ENCODE measurements at places on chromosomes 2 and 18.

- no peak for DNase-seq
Measured at GRCh38 chr2:50719837-50720696, 311.9 kb downstream of the NRXN1 start.

DNA sequence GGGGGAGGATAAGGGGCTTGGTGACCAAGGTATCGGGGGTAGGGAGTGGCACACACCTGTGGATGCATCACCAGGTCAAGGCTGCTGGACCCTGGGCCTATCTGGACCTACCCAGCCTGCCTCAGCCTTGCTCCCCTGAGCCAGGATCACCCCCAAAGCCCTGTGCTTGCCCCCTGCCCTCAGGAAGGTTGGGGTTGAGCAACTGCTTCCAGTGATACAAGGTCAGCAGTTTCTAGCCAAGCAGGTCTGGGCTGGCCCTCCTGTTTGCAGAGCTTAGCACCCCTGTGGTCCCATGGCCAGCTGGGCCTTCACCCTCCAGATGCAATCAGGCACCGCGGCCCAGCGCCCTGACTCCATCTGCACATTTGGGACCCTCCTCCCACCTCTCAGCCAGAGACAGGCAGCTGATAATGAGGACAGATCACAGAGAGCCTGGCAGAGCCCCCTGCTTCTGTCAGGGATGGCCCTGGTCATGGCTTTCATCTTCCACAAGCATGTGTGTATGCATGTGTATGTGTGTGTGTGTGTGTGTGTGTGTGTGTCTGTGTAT, 154.6 kb downstream of the TFCP2L1 start:
- DNase-seq: no peak

GRCh38 chr2:30721241-30721640, 86.0 kb downstream of the CAPN13 start:
- DNase-seq: no peak

GRCh38 chr18:24432618-24433017, 6.1 kb downstream of the IMPACT start:
- DNase-seq: no peak

DNA sequence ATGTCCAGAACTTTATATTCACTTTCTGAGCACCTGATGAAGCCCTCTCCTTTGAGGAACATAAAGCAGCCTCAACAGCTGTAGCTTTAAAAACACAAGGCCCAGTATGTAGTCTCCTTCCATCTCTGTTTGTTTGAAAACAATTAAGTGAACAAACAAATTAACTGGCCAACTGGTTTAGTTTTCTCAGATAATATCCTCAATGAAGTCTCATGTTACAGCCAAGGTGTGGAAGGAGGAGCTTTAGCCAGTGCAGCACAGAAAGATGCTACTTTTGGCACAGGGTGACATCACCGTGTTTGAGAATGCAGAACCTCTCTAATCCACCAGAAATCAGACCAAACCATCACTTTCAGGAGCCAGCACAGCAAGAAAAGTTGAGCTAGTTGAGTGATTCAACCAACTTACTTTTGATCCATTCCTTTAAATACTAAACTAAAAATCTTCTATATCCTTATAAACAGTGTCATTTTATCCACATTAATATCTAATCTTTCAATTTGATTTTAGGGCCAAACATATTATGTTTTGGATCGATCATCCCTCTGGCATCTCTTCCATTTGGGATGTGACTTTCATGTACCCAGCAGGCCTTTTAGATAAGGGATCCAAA, 488.7 kb downstream of the ARHGAP15 start:
- DNase-seq: no peak

GRCh38 chr18:49907346-49907929, 94.1 kb upstream of the ACAA2 start:
- no peak for DNase-seq

GRCh38 chr2:237482485-237482884, 4.6 kb upstream of the MLPH start:
- DNase-seq: no peak

Data from activated naive CD8-positive, alpha-beta T cell treated with anti-CD3 and anti-CD28 coated beads, Interleukin-2, amount 50 U/mL, for 24 hours (primary cell).